ENCODE measurements at places on chromosomes 16 and 17.

GRCh38 chr17:61528171-61528570 is 62.8 kb downstream of the NACA2 start:
- no peak for DNase-seq

DNA sequence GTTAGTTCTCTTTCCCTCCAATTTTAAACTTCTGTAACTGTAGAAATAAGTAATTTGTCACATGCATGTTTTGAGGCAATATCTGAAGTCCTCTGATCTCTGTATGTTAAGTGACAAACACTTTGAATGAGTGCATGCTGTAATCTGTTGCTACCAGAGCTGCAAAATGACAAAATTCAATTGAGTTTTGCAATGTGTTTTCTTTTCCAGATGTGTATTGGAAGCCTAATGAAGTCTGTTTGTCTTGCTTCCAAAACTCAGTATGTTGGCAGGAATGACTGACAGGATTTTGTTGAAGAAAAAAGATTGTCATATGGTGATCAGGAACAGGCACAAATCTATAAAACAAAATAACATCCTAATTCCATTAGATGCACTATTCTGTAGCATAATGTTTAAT is 561.6 kb upstream of the CDH8 start:
- no peak for DNase-seq

GRCh38 chr16:83887080-83887479 is 11.8 kb upstream of the MLYCD start:
- no peak for DNase-seq

GRCh38 chr16:22407486-22407885 is 33.1 kb upstream of the CDR2 start:
- DNase-seq: no peak

GRCh38 chr17:21248500-21248899 is 4.7 kb downstream of the NATD1 start:
- DNase-seq: no peak

DNA sequence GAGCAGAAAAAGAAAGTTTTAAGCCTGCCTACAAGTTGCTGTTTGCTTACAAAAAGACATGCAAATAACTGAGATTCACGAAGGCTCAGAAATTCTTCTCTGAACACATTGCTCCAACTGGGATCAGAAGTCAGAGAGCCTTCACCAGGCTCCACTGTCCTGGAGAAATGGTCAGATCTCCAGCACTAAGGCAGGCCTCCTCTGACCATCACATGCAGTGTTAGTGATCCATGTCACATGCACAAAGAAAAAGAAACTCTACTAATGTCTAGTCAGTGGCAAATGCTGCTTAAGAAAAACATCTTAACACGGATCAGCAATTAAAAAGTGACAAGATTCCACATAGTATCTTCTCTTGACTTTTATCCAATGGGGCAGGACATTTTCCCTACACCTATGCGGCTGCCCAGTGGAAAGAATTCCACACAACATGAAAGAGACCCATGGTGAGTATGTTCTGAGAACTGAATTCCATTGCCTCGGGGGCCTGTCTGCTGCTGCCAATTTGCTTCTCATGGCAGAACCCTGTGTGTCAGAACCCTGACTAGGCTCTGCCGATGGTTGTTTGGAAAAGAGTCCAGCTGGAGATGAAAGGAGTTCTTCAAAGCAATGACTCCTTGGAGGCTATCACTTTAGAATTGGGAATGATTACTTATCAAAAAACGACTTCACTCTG is 96.6 kb downstream of the HIC1 start:
- DNase-seq: no peak

DNA sequence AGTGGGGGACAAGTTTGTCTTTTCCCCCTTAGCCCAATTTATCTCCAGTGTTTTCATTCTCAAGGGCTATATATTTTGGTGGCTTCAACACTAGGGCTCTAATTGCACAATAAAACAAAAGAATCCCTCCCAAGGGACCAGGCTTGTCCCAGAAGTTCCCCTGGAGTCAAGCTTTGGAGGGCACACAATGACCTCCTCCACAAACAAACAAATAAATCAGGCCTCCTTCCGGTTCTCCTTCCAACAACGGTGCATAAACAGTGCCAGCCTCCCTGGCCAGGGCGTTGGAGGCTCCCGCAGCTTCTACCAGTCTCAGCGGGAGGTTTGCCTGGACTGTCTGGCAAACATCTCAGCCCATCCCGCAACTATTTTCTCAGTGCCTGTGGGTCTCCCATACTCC is 188.0 kb upstream of the FOXF1 start:
- DNase-seq: no peak

DNA sequence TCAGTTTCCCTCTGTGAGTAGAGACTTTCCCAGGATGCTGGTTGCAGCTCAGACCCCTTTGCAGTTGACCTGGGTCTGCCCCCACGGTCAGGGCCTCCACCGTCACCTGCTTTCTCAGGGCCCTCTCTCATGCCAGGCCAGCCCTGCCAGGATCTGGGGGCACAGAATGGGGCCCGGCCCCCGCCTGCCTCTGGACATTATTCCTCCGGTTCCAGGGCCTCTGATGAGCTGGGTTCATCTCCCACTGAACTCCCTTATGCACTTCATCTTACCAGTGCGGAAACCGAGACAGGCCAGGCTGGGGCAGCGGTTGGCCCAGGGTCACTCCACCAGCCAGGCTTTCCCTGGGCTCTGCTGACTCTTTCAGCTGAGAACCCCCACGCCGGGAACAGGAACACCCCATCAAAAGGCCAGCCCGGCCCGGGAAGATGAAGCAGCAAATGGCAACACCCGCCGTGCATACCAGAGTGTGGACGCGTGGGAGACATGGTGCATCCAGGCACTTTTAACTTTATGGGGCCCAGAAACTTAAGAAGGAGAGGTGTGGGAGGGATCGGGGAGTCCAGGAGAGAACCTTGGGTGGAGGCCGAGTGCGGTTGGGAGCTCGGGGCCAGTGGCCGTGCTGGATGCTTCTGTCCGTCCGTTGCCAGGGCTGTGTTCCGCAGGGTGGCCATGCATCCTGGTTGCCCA is 19.9 kb downstream of the ZNF469 start:
- no peak for DNase-seq

GRCh38 chr16:12182212-12182611 is 205.7 kb downstream of the SNX29 start:
- no peak for DNase-seq

DNA sequence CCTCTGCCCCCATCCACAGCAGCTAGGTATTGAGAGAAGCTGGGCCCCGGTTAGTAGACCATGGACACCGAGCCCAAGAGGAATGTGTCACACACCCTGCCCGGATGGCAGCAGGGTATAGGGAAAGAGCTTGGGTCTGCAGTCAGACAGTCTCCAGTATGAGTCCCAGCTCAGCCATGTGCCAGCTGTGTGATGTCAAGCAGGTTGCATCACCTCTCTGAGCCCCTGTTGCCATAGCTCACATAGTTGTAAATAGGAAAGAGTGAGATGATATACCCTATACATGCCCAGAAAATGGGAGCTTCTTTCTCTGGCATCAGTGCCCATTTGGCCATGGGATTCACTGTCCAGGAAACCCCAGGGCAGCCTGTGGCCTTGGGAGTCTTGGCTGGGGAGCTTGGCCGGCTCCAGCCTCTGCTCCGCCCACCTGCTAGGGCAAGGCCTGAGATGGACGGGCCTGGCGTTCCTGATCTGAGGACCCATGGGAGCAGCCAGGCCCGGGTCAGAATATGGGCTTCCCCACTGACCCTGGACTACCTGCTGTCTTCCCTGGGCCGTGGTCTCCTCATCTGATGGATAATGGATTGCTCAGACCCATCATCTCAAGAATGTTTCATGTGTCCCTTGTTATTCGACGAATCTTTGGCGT is 13.2 kb downstream of the CD300LG start:
- peak; percentile 49 for DNase-seq

- DNase-seq: no peak
These were observed at the start of gene HIRIP3 for GRCh38 chr16:29995324-29995910. HIRIP3 (minus strand) TSS chr16:29995617; CDS start chr16:29995605, 12 bp downstream.

DNA sequence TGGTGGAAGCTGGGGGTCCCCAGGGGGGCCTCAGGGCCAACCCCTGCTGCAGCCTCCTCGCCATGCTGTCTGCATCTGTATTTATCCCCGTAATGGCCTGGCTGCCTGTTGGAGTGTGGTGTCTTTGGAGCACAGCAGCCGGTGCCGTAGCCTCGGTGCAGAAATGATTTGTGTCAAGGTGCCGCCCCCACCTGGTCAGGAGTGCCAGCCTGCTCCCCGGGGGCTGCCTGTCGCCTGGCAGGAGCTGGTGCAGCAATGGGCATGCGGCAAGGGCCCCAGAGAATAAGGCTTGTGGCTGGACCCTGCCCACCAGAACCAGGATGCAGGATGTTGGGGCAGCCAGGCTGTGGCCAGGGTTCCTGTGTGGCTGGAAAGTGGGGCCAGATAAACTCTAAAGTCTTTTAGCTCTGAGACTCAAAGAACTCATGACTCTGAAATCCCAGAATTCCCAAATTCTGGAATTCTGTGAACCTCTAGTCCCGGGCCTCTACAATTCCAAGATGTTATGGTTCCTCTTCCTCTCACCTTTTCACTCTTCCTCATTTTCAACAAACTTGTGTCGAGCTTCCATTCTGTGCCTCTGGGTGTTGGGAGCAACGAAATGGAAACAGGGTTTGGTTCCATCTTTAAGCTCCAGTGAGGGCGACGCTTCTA is 5.9 kb downstream of the CPNE2 start:
- DNase-seq: no peak

DNA sequence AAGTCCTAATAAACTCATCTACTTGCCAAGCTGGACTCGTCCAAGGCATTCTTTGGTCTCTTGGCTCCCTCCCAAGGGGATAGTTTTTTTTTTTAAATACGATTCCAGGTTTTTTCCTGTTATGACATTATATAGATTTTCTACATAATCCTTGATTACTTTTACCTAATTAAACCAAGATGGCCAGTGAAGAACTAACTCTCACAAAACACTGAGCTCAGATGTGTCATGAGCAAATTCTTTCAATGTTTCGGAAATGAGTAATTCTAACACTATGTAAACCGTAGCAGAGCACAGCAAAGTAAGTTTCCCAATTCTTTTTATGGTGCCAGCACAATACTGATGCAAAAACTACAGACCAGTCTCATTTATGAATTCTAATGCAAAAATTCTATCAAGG is 1.8 kb downstream of the ZNF23 start:
- DNase-seq: peak; percentile 81

- no peak for DNase-seq
These were observed 14.9 kb downstream of the CEP112 start for GRCh38 chr17:66177048-66177447.

DNA sequence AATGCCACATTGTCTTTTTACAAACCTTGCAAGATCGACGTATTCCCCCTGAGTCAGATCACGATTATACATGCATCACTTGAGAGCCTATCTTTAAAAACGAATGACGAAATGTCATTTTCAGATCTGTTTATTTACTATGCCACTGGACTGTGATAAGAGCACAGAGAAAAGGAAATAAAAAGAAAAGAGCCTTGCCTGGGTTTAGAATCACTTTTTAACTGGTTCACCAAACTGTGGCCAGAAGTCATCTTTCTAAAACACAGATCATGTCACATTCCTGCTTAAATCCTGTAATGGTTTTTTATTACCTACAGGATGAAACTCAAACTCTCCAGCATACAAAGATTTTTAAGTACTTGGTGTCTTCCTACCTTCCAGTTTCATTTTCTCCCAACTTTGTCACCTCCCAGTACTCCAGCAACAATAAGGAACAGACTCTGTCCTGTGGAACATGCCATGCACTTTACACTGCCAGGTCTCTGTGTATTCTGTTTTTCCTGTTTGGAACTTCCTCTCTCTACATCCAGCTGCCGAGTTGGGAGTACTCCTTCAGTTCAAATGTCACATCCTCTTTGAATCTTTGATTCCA is 91.5 kb downstream of the SNX11 start:
- DNase-seq: no peak

GRCh38 chr16:50279504-50279865 is 13.1 kb downstream of the ADCY7 start:
- DNase-seq: no peak

DNA sequence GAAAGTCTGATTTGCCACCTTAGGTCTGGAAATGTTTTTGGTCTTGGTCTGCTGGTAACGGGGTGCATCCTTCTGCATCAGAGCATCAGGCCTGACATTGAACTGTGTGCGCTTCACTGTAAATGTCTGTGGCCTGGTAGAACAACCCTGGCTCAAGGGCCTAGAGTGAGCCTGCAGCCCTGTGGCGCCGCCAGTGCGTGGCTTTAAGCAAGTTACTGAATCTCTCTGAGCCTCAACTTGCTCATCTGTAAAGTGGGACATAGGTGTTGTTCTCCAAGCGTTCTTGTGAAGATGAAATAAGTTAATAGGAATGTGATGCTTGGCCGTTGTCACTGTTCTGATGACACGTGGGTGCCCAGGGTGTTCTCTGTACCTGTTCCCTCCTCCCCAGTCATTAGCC is 127.6 kb upstream of the CIBAR2 start:
- DNase-seq: no peak

DNA sequence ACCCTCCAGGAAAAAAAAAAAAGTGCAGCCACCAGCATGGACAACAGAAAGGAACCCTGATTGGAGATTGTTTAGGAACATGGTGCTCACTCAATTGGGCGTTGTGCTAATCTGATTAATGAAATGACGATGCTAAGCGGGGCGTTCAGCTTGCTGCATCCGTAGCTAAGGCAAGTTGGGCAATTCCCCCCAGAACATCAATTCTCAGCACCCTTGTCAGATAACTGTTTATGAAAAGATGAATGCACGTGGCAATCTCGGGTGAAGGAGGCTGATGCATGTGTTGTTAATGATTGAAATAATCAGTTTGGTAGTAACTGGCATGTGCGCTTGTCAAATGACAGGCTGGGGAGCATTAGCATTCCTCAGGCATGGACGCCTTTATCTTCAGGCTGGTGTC is 57.0 kb downstream of the HS3ST3A1 start:
- DNase-seq: no peak

GRCh38 chr17:1714427-1714979 is 4.3 kb upstream of the TLCD2 start:
- DNase-seq: no peak

DNA sequence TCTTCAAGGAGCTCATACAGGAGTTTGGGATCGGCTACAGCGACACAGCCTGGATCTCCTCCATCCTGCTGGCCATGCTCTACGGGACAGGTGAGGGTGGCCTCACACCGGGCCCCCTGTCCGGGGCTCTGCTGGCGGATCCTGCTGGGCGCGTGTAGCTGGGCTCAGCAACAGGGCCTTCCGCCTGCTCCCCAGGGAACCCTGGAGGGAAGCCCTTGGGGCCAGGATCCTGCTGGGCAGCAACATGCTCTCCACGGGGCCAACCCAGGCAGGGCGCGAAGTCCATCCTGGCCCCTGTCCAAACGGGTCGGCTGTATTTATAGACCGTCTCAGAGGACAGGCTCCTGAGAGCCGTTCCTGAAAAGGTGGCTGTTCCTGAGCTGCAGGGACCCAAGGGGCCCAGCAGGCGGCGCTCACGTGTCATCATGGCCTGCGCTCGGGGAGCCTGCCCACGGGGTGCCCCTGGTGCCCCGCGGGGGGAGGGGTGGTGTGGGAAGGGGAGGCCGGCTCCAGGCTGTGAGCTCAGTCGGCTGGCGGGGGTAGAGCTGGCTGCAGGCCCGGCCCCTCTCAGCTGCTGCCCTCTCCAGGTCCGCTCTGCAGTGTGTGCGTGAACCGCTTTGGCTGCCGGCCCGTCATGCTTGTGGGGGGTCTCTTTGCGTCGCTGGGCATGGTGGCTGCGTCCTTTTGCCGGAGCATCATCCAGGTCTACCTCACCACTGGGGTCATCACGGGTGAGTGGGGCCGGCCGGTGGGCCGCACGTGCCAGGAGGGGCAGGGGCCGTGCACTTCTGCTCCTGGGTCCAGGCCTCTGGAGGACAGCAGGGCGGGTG is 7.5 kb downstream of the SLC16A3 start:
- no peak for DNase-seq

- peak; percentile 71 for DNase-seq
These were observed 5.8 kb upstream of the ARMC5 start for GRCh38 chr16:31453255-31454204.

Data from fibroblast of the aortic adventitia (primary cell).